ENCODE measurements at places on chromosomes 13 and 19. TPM values are rescaled to one million over a fixed set of nuclear protein-coding genes. Genes with fewer than 3 reads are reported as not detected.

GRCh38 chr13:31629085-31629780, 110.1 kb upstream of the RXFP2 start:
- H3K4me1 ChIP-seq, result peaks cover 63% of the 10 kb centered on the region
- no peaks in the 10 kb centered on the region for H3K36me3 ChIP-seq
- no peak for DNase-seq
- H3K4me3 ChIP-seq, result no peak overlapping the region
- no peaks in the 10 kb centered on the region for H3K27me3 ChIP-seq

DNA sequence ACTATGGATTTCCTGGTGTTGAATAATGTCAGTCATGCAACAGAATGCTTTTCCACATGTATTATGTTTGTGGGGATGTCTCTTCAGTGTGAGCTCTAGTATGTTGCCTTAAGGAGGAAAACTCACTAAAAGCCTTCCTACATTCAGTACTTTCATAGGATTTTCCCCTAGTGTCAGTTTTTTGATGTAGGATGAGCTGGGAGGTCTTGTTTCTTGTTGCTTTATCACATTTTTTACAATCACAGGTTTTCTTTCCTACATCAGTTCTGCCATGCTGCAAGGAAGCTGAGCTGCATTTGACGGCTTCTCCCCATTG, 8.5 kb upstream of the USP29 start:
- H3K27ac ChIP-seq, result no peak overlapping the region
- no peak for DNase-seq
- no peaks in the 10 kb centered on the region for H3K27me3 ChIP-seq
- no peak overlapping the region for H3K4me3 ChIP-seq
- H3K4me1 ChIP-seq, result no peaks in the 10 kb centered on the region
- H3K36me3 ChIP-seq, result no peaks in the 10 kb centered on the region

DNA sequence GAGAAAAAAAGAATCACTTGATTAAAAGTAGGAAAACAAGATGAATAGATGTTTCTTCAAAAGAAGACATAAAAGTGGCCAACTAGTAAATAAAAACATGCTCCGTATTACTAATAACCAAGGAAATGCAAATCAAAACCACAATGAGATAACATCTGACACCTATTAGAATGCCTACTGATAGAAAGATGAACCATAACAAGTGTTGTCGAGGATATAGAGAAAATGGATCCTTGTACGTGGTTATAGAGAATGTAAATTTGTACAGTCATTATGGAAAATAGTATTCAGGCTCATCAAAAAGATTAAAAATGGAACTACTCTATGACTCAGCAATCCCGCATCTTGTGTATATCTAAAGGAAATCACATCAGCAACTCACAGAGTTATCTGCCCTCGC, 415.8 kb upstream of the SLITRK5 start:
- no peak overlapping the region for H3K4me3 ChIP-seq
- H3K4me1 ChIP-seq, result no peaks in the 10 kb centered on the region
- DNase-seq, result no peak
- no peaks in the 10 kb centered on the region for H3K36me3 ChIP-seq

- peaks cover 56% of the 10 kb centered on the region for H3K27me3 ChIP-seq
- no peaks in the 10 kb centered on the region for H3K36me3 ChIP-seq
- H3K27ac ChIP-seq, result no peak within 1 kb of the TSS
- H3K4me3 ChIP-seq, result peak within 1 kb of the TSS; percentile 69
Measured at GRCh38 chr13:57631596-57632275, at the start of gene PCDH17. PCDH17 (plus strand) TSS chr13:57631744; CDS start chr13:57632547, 803 bp downstream.

The PLIN3 gene
- 224 TPM for total RNA-seq

The GPX4 gene
- total RNA-seq, result 515 TPM

GRCh38 chr19:16862826-16863415, 25.9 kb upstream of the F2RL3 start:
- no peak overlapping the region for H3K4me3 ChIP-seq
- peak; percentile 21 for DNase-seq

DNA sequence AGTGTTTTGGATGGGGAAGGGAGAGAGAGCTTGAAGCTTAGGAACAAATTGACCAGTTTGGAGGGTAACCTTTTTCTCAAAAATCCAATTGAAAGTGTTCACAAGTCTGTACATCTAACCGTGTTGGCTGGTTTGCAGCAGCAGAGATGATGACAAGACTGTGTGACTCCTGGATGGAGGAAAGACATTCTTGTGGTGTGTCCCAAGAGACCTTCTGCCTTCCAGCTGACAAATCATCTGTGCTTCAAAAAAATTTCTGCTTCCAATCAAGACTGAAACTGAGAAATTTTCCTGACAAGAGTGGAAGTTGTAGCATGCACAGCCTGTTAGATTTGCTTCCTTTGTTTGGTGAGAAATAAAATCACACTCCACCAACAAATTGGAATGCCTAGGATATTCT, 56.2 kb downstream of the LACC1 start:
- peak; percentile 1 for DNase-seq
- no peaks in the 10 kb centered on the region for H3K36me3 ChIP-seq
- peaks cover 9% of the 10 kb centered on the region for H3K27me3 ChIP-seq
- no peak overlapping the region for H3K27ac ChIP-seq
- peaks cover 6% of the 10 kb centered on the region for H3K4me1 ChIP-seq
- H3K4me3 ChIP-seq, result no peak overlapping the region

GRCh38 chr19:49331616-49332055, 3.6 kb upstream of the CD37 start:
- H3K27me3 ChIP-seq, result no peaks in the 10 kb centered on the region
- no peaks in the 10 kb centered on the region for H3K36me3 ChIP-seq
- H3K4me1 ChIP-seq, result no peaks in the 10 kb centered on the region
- peak; percentile 91 for DNase-seq
- no peak overlapping the region for H3K4me3 ChIP-seq
- no peak overlapping the region for H3K27ac ChIP-seq

The CD70 gene
- total RNA-seq, result 0.29 TPM

- no peak for DNase-seq
- no peaks in the 10 kb centered on the region for H3K27me3 ChIP-seq
- H3K4me1 ChIP-seq, result peaks cover 19% of the 10 kb centered on the region
- no peaks in the 10 kb centered on the region for H3K36me3 ChIP-seq
Measured at GRCh38 chr19:48814895-48815294, 4.1 kb upstream of the BCAT2 start.

- H3K4me1 ChIP-seq, result peaks cover 17% of the 10 kb centered on the region
- H3K36me3 ChIP-seq, result peaks cover 20% of the 10 kb centered on the region
- peak; percentile 93 for DNase-seq
Measured at GRCh38 chr19:49809160-49809940, 3.7 kb downstream of the FUZ start.

The EMC10 gene
- total RNA-seq, result 47.1 TPM

DNA sequence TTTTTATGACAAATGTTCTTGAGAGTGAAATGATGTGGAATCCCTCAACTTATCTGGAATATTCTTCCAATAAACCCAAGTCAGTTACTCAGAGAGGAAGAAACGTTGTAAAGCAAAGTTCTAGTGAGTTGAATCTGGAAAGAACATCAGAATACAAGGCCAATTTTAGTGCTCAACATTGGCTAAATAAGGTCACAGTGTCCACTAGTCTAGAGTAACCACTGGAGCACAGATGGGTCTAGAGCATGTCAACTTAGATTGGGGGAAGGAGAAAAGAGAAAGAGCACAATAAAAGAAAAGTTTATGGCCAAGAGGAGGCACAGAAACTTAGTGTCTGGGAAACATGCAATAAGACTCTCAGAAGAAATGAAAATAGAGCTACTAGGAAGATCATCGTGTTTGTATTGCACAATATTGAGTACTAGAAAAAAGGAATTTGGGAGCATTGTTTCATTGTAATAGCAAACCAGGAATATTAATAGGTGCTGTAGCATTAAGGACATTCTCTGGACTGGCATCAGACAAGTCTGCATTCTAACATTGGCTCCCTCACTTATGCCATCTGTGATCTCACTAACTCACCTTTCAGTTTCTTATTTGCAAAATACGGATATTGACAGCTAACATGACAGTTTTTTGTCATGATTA, 1318.5 kb downstream of the PCDH9 start:
- peaks cover 36% of the 10 kb centered on the region for H3K4me1 ChIP-seq
- no peak overlapping the region for H3K27ac ChIP-seq
- no peaks in the 10 kb centered on the region for H3K27me3 ChIP-seq
- no peak for DNase-seq
- no peaks in the 10 kb centered on the region for H3K36me3 ChIP-seq

The CGB1 gene
- 0.29 TPM for total RNA-seq

The IRGC gene
- total RNA-seq, result not detected

GRCh38 chr13:32897296-32897695, 118.9 kb upstream of the KL start:
- no peak overlapping the region for H3K4me3 ChIP-seq
- no peak for DNase-seq
- H3K27me3 ChIP-seq, result peaks cover 8% of the 10 kb centered on the region
- H3K36me3 ChIP-seq, result no peaks in the 10 kb centered on the region
- H3K27ac ChIP-seq, result no peak overlapping the region
- peaks cover 5% of the 10 kb centered on the region for H3K4me1 ChIP-seq

DNA sequence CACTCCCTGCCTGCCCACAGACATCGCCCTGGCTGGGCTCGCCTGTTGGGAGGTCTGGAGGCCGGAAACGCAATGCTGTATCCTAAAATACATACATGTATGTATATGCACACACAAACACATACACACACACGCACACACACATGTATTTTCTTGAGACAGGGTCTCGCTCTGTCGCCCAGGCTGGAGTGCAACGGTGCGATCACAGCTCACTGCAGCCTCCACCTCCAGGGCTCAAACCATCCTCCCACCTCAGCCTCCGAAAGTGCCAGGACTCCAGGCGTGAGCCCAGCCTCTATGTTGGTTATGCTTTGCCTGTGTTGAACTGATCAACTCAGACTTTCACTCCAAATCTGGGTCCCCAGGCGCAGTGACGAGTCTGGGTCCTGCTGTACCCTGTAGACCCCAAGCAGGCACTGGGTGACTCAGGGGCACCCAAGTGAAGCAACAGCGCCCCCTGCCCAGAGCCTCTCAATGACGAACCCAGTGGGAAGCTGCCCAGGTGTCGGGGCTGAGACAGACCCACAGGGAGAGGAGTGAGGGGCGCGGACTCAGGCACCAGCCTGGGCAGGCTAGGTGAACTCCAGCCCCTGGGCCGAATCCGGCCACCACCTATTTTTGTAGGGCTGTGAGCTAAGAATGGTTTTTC, 27.4 kb upstream of the CACTIN start:
- H3K4me1 ChIP-seq, result peaks cover 5% of the 10 kb centered on the region
- no peak overlapping the region for H3K27ac ChIP-seq
- no peak for DNase-seq
- H3K4me3 ChIP-seq, result no peak overlapping the region
- H3K27me3 ChIP-seq, result no peaks in the 10 kb centered on the region

GRCh38 chr13:66430728-66431127, 799.4 kb downstream of the PCDH9 start:
- peaks cover under 1% of the 10 kb centered on the region for H3K4me1 ChIP-seq
- no peak for DNase-seq
- no peaks in the 10 kb centered on the region for H3K36me3 ChIP-seq
- H3K4me3 ChIP-seq, result no peak overlapping the region
- no peak overlapping the region for H3K27ac ChIP-seq

The ZNF729 gene
- not detected for total RNA-seq

Measured in osteoblast (primary cell).